ENCODE measurements at places on chromosomes 6 and 20. TPM values are rescaled to one million over a fixed set of nuclear protein-coding genes. Genes with fewer than 3 reads are reported as not detected.

DNA sequence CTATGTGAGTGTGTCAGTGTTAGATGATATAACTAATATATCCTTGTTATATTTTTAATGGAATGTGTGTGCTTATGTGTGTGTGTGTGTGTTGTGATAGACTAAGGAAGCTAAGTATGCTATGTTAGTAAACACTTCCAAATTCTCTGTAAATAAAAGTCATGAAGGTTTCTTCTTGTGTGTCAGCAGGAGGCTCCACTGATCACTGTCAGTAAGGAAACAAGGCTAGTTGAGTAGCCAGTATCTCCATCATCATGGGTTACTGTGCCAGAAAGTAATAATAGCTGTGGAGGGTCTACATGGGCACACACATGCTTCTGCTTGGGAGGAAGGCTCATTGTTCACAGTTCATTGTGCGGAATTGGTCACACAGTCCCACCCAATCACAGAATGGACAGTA is 302.8 kb upstream of the RNF217 start:
- no peaks in the 10 kb centered on the region for H3K36me3 ChIP-seq
- no peaks in the 10 kb centered on the region for H3K4me1 ChIP-seq
- H3K27me3 ChIP-seq, result no peaks in the 10 kb centered on the region
- DNase-seq, result no peak
- no peak overlapping the region for H3K4me3 ChIP-seq

DNA sequence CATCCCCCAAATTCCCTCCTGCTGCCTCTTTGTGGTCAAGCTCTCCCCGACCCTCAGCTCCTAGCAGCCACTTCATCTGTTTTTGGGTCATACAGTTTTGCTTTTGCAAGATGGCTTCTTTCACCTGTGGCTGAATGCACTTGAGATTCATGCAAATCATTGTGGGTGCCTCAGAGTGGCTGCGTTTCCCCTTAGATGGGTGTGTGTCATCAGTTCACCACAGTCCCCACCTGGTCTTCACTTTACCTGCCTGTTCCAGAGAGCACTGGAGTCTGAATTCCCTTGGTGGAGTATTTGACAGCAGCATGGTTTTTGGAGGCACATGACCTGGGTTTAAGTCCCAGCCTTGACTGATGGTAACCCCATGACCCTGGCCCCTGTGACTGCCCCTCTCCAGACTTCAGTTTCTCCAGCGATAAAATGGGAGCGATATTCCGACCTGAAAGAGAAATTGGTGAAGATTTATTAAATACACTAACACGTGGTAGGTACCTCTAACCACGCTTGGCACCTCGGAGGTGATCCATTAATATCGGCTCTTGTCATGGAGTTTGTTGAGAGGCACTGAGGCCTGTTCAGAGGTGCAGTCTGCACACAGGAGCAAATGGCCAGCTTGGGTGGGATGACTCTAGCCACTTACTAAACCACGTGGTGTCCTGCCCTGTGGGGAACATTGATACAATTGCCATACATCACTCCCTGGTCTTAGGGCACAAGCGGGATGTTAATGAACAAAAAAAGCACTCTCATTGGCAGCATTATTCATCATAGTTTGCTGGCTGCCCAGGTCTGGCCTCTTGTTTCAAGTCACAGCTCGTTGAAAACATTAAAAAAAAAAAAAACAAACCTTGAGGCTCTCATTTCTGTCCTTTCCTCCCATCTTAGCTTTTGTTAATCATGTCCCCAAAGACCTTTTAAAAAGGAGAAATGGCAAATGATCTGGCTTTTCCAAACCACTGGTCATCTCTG is 167.2 kb upstream of the KCNG1 start:
- H3K4me3 ChIP-seq, result no peak overlapping the region
- H3K36me3 ChIP-seq, result no peaks in the 10 kb centered on the region
- DNase-seq, result no peak
- H3K4me1 ChIP-seq, result no peaks in the 10 kb centered on the region
- no peak overlapping the region for H3K27ac ChIP-seq

DNA sequence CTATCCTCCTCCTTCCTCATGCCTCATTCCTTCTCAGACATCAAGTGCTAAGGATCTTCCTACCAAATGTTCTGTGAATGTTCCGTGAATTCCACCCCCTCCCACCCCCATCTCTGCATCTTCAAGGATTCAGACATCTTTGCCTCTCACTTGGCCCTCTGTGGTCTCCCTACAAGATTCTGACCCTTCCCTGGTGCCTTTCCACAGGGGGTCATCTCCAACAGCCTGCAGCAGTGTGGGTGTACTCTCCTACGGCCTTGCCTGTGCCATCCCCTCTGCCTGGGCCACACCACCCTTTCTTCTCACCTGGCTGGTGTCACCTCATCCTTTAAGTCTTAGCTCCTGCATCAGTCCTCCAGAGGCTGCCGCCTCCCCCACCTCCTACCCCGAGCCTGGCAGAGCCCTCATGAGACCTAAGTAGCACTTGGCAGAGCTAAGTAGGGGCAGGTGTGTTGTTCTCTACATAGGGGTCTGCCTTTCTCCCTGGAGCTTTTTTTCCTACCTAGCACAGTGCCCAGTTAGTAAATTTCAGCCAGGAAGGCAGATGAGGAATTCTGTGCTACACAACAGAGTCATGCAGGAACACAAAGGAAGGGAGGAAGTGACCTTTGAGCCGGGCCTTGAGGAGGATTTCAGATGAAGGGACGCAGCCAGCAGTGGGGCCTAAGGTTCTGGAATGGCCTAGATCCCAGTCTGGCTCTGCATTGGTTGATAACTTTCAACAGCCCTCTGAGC is 43.1 kb downstream of the TM9SF4 start:
- DNase-seq, result no peak
- H3K27me3 ChIP-seq, result no peaks in the 10 kb centered on the region
- peaks cover 50% of the 10 kb centered on the region for H3K36me3 ChIP-seq
- H3K27ac ChIP-seq, result no peak overlapping the region
- H3K4me1 ChIP-seq, result no peaks in the 10 kb centered on the region

- no peaks in the 10 kb centered on the region for H3K4me1 ChIP-seq
- H3K27me3 ChIP-seq, result no peaks in the 10 kb centered on the region
- no peak overlapping the region for H3K27ac ChIP-seq
- H3K36me3 ChIP-seq, result no peaks in the 10 kb centered on the region
- no peak for DNase-seq
Observed at GRCh38 chr20:25744261-25744660, 47.6 kb upstream of the ZNF337 start.

GRCh38 chr6:35297601-35298481 is at the start of gene DEF6:
Gene DEF6 (plus strand): TSS chr6:35297818. CDS start chr6:35297857, 39 bp downstream.
- peak within 1 kb of the TSS; percentile 53 for H3K4me3 ChIP-seq
- H3K4me1 ChIP-seq, result peaks cover 3% of the 10 kb centered on the region
- H3K27me3 ChIP-seq, result no peaks in the 10 kb centered on the region
- peak within 1 kb of the TSS; percentile 15 for H3K27ac ChIP-seq

GRCh38 chr6:43628393-43629103 is 516 bp downstream of the GTPBP2 start:
- peaks cover 27% of the 10 kb centered on the region for H3K36me3 ChIP-seq
- peak overlapping the region; percentile 98 for H3K27ac ChIP-seq
- H3K4me3 ChIP-seq, result peak overlapping the region; percentile 97
- H3K27me3 ChIP-seq, result no peaks in the 10 kb centered on the region
- no peak for DNase-seq

DNA sequence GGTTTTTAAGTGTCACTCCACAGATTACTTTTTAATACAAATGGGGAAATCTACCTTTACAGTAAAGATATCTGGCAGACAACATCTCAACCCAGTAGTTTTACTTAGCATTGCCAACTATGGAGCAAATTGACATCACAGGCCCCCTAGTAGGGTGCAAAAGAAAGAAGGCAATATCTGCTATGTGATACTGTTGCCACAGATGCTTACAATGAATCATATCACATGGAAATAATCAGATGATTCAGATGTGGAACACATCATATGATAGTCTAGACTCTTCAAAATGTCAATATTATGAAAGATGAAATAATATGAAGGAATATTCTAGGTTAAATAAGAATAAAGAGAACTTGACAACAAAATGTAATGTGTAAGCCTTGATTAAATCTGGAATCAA is 322.5 kb downstream of the BMP2 start:
- no peaks in the 10 kb centered on the region for H3K4me1 ChIP-seq
- no peaks in the 10 kb centered on the region for H3K36me3 ChIP-seq
- no peak overlapping the region for H3K27ac ChIP-seq

DNA sequence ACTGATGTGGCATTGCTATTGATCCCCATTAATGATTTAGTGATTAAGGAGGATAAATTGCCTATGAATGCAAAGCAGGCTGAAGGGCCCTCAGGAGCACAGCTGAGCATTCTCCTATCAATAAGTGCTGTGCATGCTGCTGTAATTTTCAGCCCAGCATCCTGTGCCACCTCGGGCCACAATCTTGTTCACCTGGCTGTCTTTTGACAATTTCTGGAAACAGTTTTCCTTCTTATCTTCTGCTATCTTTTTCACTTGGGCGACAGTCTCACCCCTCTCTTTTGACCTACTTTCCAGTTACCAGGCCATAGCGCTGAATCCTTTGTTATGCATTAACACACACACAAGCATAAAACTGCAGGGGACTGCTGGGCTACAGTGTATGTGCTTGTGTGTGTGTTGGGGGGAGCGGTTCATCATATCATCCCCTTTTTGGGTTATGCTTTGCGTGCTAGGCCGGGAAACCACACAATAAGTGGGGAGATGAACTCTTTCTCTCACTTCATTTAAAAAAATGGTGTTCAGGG is 60.2 kb downstream of the F13A1 start:
- no peaks in the 10 kb centered on the region for H3K4me1 ChIP-seq
- H3K27ac ChIP-seq, result no peak overlapping the region
- H3K36me3 ChIP-seq, result no peaks in the 10 kb centered on the region
- H3K4me3 ChIP-seq, result no peak overlapping the region
- no peaks in the 10 kb centered on the region for H3K27me3 ChIP-seq

- no peaks in the 10 kb centered on the region for H3K27me3 ChIP-seq
- H3K36me3 ChIP-seq, result no peaks in the 10 kb centered on the region
- H3K27ac ChIP-seq, result no peak overlapping the region
- no peak overlapping the region for H3K4me3 ChIP-seq
- H3K4me1 ChIP-seq, result peaks cover 5% of the 10 kb centered on the region
- DNase-seq, result no peak
Observed at GRCh38 chr6:15242937-15243614, 2.8 kb upstream of the JARID2 start.

- H3K4me1 ChIP-seq, result no peaks in the 10 kb centered on the region
- H3K27me3 ChIP-seq, result no peaks in the 10 kb centered on the region
- no peak for DNase-seq
- no peaks in the 10 kb centered on the region for H3K36me3 ChIP-seq
- no peak overlapping the region for H3K27ac ChIP-seq
Observed at GRCh38 chr6:33843131-33844121, 39.6 kb upstream of the MLN start.

DNA sequence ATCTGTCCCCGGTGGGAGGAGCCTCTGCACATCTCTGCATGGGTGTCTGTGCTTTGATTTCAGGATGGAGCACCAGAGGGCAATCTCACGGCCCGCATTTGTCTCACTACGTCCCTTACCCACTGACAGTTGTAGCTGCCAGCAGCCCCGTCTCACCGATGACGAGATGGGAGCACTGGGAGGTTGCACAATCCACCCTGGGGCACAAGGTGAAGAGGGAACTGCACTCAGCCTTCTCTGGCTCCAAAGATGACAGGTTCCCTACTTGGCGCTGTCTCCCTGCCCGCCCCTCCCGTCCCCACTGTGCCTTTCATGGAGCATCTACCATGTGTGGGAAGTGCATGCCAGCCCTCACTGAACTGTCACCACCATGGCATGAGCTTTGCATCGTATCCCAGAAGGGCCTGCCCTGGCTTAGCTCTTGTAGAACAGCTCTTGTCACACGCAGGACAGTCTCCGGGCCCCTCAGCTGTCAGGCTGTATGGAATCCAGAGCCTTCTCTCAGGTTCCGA is 99.9 kb upstream of the PMEPA1 start:
- no peak overlapping the region for H3K4me3 ChIP-seq
- H3K27ac ChIP-seq, result no peak overlapping the region
- DNase-seq, result no peak
- H3K27me3 ChIP-seq, result no peaks in the 10 kb centered on the region
- no peaks in the 10 kb centered on the region for H3K36me3 ChIP-seq
- H3K4me1 ChIP-seq, result no peaks in the 10 kb centered on the region

DNA sequence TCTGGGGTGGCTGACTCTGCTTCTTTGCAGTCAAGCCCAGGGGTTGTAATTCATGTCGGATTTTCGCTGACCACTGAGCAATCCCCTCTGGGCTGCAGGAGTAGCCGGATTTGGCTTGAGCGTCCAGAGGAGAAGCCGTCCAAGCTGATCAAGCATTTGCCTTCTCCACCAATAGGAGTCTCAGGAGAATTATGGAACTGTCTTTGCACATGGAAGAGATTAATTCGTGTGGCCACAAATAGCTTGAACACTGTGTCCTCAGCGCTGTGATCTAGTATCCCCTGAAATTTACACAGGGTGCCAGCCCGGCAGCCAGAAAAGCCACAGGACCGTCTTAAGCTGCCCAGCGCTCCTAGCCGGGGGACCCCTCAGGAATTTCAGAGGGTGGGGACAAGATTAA is 37.1 kb downstream of the EYA2 start:
- H3K4me3 ChIP-seq, result no peak overlapping the region
- H3K27ac ChIP-seq, result no peak overlapping the region
- no peaks in the 10 kb centered on the region for H3K4me1 ChIP-seq
- peaks cover 4% of the 10 kb centered on the region for H3K27me3 ChIP-seq
- no peak for DNase-seq

DNA sequence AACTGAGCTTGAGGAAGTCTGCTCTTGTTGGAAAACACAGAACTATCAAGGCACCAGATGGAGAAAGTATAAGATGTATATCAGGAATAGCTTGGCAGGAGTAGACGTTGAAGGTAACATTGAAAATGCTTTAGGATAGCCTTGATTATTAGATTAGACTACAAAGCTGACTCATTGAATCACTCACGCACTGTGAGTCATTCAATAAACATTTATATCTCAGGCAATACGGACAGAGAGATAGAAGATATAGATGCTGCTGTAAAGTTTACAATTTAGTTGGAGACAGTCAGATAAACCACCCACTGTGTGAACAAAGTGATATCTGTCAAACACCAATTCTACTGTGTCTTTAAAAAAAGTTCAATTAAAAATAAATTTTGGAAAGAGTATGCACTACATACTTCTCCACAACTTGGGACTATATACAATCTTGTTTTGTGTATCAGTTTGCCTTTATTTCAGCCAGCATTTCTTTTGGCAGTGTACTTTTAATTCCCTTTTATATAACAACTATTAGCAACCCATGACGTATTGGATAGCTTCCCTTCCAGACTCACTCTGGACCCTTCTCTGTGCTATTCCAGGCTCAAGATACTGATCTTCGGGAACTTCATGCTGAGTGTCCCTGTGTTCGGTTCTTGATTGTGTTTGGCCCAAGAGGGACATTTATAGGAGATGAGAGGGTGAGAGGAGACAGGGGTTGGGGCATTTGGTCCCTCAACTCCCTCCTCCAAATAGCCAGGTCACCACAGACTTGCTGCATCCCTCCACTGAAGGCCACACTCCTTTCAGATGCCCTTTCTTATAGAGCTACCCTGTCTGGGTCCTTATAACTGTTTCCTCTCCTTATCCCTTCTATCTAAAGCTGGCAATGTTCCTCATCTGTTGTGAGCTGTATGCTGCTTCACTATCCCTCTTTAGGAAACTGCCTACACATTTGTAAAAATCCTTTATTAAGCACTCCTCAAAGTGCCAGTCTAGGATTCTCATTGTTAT is 176.6 kb upstream of the PTPRK start:
- H3K4me1 ChIP-seq, result no peaks in the 10 kb centered on the region
- no peak overlapping the region for H3K27ac ChIP-seq
- no peaks in the 10 kb centered on the region for H3K27me3 ChIP-seq
- DNase-seq, result no peak

Gene MYL9
- 717 TPM for total RNA-seq

Gene HLA-DPA1
- 285 TPM for total RNA-seq

Gene GSTA1
- total RNA-seq, result 26.7 TPM

Gene SYCP2
- 60.9 TPM for total RNA-seq
